ENCODE measurements at places on chromosomes 7 and 10. TPM values are rescaled to one million over a fixed set of nuclear protein-coding genes. Genes with fewer than 3 reads are reported as not detected.

The EPDR1 gene
- 33.9 TPM for polyA plus RNA-seq

DNA sequence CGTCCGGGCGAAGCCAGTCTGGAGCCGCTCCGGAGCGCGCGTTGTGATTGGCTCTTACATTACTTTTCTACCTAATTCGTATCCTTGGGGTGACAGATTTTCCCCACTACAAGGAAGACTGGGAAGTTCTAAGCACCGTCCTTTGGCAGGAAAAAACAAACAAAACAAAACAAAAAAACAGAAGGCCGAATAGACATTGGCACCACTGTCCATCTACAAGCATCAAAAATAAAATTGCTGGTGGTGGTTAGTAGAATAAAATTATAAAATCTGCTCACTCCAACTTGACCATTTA lies 651 bp upstream of the SKAP2 start:
- DNase-seq = no peak

GRCh38 chr10:97372233-97372875 lies 28.8 kb downstream of the RRP12 start:
- no peak for DNase-seq

GRCh38 chr10:974785-975074 lies 13.5 kb upstream of the GTPBP4 start:
- no peak for DNase-seq

DNA sequence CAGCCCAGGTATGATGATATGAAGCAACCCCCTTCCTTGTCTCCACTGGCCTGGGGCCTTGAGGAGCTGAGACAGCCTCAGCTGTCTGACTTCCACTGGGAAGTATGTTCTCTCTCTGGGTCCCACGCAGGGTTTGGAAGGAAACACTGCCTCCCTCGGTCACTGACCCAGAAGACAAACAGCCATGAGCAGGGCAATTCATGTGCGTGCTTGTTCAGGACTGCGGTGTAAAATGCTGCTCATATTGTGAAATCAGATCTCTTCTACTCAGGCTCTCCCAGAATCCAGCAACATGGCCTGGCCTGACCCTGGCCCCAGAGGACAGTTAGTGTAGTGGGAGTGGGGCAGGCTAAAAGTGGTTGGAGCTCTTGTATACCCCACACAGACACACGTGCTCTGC lies 2.8 kb downstream of the CLCN1 start:
- no peak for DNase-seq

The ERVW-1 gene
- polyA plus RNA-seq = 17.5 TPM

DNA sequence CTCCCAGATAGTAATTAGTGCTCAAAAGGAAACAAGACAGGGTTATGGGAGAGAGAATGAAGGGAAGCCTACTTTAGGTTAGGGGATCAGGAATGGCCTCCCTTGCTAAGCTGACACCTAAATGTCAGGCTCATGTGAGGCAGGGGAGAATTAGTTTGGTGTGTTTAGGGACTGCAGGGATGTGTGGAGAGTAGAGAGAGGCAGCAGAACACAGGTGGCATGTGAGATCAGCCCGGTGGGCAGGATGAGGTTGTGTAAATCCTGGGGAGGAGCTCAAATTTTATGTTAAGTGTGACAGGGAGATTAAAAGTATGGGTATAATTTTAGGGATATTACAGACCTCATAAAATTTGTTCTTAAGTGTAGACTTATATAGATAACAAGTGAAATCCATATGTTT lies 56.2 kb upstream of the ZNF438 start:
- no peak for DNase-seq

DNA sequence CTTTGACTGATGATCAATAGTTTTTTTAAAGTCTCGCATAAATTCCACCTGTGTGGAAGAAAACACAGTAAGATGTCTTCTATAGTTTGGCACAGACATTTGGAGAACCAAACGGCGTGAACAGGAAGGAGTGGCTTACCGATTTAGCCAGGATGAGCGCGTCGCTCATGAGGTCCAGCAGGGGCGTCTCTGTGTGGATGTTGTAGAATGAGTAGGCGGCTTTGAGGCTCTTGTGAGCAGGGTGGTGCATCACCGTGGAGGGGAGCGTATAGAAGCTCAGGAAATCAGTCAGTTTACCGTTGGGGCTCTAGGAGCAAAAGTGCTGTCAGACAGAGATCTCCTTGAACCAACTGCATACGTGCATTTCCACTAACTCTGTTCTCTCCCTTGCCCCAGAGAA lies 15.5 kb downstream of the RPP38 start:
- no peak for DNase-seq

The BLNK gene
- 4.5 TPM for polyA plus RNA-seq

DNA sequence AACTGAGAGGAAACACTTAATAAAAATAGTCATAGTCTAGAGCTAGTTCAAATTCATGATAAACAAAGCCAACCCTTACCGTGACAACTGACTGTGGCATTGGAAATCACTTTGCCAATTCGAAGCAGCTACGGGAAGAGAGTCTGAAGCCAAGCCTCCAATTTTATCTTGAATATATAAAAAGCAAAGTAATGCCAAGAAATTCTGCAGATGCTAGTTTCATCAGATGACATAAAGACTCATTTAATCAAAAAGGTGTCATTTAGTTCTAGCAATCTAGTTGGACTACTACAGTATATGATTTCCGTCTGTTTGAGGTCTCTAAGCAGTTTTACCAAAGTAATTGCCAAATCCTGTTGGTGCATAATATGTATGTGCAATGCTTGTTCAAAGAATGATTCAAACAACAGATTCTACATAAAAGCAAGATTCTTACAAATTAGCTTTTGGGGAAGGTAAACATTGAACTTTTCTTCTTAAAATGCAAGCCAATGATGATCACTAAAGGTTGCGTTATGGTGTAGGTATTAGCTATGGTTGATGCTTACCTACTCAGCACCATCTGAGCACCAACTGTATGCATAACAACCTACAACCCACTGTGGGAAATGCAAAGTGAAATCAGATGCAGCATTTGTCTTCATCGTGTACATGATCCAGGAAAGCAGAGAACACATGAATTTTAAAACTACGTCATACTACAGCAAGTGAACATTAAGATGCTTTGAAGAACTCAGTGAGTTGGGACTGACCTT lies 2.8 kb downstream of the FAM171A1 start:
- no peak for DNase-seq

- DNase-seq = no peak
These were observed 65.9 kb upstream of the FZD1 start for GRCh38 chr7:91198371-91198770.

DNA sequence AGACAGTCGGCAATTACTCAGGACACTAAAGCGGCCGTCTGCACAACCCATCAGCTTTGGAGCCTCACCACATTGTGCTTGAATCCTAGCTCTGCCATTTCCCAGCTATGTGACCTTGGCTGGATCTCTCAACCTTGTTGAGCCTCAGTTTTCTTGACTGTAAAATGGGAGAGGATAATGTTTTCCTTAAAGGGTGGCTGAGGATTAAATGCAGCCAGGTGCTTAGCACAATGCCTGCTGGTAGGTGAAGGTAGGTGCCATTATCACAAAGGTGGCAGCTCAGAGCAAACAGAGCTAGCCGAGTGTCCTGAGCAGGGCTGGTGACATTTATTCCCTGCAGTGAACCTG lies 508.5 kb upstream of the ZMIZ1 start:
- DNase-seq = no peak

The PLXNA4 gene
- 3.4 TPM for polyA plus RNA-seq

GRCh38 chr10:20132816-20133215 lies 316.6 kb downstream of the PLXDC2 start:
- DNase-seq = no peak

- no peak for DNase-seq
These were observed 90.2 kb upstream of the GNA12 start for GRCh38 chr7:2934211-2934731.

The FXYD4 gene
- 2.6 TPM for polyA plus RNA-seq

The PRKG1 gene
- polyA plus RNA-seq = 6.3 TPM

The PLEKHS1 gene
- 2.2 TPM for polyA plus RNA-seq

DNA sequence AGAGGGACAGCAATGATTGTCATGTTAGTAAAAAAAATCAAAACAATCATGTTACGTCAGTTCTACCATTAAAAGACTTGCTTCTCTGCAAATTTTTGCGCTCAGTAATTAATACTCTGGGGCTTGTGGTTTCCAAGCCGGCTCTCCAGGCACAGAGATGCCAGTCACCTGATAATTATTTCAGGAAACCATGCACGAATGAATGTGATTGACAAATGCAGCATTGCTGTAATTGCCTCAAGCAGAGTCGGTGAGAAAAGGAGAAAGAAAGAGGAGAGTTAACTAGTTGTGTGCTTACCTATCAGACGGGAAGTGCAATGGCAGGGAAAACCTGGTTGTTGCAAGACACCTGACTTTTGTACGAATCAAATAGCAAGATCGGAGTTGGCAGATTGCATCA lies 609.8 kb upstream of the MKI67 start:
- DNase-seq = no peak
